ENCODE measurements at places on chromosomes 6 and 20.

- DNase-seq = no peak
These were observed 390.9 kb upstream of the SASH1 start for GRCh38 chr6:147951726-147952125.

GRCh38 chr6:53410508-53411258, 61.9 kb upstream of the ELOVL5 start:
- no peak for DNase-seq

DNA sequence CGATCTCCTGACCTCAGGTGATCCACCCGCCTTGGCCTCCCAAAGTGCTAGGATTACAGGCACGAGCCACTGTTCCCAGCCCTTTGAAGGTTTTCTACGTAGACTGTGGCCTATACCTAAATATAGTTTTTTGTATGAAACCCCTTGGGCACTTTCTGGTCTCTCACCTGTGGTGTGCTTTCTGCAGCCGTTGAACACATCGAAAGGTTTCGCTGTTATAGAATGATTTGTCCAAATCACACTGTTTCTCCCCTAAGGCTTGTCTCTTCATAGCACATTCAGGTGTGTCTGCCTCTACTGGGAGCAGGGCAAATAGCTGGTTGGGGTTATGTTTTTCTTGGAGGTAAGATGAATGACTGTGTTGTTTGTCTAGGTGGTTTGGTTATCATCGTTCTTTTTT, 597.9 kb downstream of the RNF144B start:
- no peak for DNase-seq

GRCh38 chr6:146277142-146277541, 248.3 kb downstream of the GRM1 start:
- no peak for DNase-seq

DNA sequence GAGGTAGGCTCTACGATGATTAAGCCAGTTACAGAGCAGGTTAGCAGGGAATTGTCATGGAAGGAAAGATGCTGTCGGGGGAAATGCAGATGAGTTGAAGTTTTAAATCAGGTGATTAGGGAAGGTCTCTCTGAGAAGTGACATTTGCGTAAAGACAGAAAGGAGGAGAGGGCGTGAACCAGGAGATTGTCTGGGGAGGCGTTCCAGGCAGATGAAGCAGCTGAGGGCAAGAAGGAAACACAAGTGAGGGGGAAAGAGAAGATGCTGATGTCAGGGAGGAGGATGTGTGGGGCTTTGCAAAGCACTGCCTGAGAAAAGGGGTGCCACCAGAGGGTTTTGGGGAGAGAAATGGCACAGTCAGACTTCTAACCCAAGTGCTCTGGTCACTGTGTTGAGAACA, 2.5 kb upstream of the TMEM14B start:
- no peak for DNase-seq

DNA sequence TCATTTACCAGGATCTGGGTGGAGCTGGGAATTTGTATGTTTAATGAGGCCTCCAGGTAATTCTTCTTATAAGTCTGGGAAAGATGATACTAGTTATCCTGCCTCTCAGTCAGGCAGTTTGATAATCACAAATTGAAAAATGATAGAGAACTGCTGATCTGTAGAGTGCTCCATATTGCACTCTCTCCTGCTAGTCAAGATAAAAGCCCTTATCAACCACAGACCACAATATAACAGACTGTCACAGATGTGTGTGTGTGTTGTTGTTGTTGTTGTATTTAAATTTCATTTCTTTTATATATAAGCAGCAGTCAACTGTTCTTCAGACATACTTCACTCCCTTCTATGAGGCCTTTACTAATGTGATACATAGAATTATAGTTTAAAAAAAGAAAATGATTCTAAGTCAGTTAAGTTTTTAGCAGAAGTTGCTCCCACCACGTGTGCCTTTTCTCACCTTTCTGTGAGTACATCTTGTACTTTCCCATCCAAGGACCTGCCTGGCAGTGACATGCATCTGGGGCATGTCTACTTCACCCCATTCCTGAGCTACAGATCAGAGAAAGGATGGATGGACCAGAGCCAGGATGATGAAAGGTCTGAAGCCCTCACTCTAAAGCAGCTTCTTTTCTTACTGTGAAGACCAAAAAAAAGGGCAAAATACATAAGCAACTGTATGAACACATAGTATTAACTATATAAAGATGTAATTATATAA, 29.8 kb downstream of the TENT5A start:
- DNase-seq = no peak

- DNase-seq = no peak
These were observed 905 bp downstream of the PPARD start for GRCh38 chr6:35343092-35343834.

DNA sequence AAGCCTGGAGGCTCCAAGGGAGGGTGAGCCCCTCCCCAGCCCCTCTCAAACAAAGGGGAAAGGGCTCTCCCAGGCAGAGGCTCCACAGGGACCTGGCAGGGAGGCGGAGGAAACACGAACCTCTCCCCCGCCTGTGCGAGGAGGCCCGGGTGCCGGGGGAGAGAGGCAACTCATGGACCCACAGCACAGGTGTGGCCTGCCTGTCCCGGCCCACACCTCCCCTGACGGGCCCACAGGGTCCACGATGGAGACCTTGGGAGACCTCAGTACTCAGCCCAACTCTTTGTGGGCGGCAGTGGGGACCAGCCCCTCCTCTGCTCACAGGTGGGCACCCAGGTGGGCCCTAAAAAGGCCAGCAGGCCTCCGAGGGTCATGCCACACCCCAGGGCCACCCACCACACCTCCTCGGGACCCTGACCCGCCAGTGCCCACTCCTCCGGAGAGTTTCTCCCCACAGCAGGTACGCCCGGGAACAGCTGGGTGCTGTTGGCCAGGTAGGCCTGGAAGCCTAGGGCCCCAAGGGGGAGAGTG, 12.2 kb downstream of the LAMA5 start:
- no peak for DNase-seq

GRCh38 chr20:43448748-43449535, 8.8 kb upstream of the SRSF6 start:
- no peak for DNase-seq

DNA sequence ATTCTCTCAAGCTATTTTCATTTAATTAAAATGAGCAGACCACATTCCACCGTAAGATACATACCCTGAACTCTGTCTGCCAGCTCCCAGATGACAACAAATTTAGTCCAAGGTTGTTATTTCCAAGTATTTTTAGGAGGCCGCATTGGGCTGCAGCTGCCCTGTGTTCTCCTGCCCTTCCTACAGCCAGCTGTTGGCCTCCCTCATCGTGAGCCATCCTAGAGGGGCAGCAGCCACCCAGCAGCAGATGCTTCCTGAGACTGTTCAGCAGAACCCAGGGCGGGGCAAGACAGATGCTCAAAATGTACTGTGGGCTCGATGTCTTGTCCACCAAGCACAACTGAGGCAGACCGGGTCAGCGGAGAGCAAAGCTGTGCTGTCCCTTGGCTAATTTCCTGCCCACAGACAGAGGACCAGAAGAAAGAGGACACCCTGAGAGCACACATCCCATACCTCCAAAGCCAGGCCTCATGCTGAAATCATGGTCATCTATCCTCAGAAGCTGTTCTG, 16.4 kb downstream of the GABRR1 start:
- no peak for DNase-seq

GRCh38 chr6:154852687-154853086, 119.5 kb downstream of the SCAF8 start:
- DNase-seq = no peak

- DNase-seq = no peak
These were observed 32.3 kb upstream of the LGSN start for GRCh38 chr6:63352069-63352543.

DNA sequence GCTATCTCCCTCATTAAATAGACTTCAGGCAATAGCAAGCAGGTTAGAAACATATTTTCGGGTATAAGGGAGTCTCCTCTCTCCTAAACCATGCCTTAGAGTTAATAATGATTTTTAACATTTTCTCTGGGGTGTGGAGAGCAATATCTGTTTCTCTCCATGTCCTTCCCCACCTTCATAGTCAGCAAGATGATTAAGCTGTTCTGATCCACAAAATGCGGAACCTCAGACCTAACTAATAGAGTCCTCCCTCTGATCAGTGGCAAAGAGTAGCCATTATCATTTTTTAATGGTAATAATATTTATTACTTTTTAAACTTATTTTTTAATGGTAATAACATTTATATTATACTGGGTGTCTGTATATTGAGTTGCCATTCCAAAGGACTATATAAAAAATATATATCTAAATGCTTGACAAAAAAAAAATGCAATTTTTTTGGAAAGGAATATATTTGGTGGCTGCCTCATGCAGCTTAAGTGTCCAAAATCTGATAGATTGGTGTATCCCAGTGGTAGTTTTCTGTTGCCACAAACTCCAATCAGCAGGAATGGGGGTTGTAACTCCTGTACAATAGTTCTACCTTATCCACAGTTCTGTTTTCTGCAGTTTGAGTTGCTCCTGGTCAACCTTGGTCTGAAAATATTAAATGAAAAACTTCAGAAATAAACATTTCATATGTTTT, 14.0 kb upstream of the BTN3A2 start:
- no peak for DNase-seq

DNA sequence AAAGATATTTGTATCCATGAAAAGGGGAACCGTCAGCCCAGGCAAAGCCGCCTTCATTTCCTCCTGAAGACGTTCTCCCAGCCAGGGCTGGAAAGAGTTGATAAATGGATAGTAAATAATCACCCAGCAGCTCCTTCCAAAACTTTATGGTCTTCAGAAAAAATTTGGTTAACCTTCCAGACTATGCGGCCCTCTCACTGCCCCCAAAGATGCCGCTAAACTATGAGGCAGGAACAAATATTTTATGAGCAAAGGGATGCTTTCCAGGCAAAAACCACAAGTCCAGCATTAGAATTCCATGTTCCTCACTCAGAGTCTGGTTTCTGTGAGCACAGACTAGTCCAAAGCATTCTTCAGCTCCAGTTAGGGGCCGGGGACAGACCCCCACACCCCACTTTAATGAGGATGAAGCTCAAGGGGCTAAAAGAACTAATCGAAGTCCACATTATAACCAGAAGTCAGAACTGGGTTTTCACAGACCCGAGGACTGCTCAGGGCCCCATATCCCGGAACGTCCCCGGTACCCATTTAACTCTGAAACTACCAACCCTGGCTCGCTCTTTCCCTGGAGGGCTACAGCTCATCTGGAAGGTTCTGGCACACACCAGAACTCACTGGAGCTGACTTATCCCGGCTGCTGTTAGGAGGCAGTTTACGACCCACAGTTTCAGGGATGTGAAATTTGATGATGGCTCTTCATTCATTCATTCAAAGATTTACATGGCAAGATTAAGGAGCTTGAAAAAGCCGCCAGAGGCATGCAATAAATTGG, 29.4 kb downstream of the BMP7 start:
- no peak for DNase-seq

DNA sequence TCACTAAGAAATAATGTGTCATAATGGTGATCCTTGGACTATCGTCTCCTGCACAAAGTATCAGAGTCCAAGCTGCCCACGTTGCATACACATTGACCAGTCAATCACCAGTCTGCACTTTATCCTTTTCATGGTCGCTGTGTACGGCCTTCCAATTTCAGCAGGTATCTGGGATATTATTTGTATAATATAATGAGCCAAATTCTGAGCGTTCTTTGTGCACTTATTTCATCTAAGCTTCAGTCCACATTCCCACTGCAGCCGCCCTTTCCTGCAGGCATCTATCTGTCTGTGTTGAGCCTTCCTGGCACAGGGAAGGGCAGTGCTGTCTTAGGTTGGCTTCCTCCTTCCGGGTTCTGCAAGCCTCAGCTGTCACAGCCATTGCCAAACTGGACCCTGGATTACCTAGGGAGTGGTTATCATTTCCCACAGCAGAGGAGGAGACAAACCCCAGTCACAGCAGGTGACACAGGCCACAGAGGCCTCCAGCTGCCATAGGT, 174.3 kb downstream of the TTLL2 start:
- DNase-seq = no peak

DNA sequence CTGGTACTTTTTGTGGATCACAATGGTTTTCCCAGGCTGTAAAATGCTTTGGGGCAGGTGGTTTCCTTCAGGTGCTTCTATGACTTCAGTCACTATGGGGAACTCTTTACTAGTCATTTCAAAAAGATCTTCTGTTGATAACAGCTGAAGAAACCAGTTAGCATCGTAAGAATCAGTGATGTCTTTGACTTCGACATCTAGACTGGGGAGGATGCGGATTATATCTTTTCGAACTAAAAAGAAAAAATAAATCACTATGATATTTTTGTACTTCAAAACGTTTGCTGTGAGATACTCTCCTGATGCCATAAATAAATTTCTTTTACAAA, 87.2 kb downstream of the THEMIS start:
- no peak for DNase-seq

- DNase-seq = no peak
These were observed 56.1 kb upstream of the LAMP5 start for GRCh38 chr20:9458138-9458796.

GRCh38 chr6:66161546-66162108, 454.6 kb upstream of the EYS start:
- DNase-seq = no peak

DNA sequence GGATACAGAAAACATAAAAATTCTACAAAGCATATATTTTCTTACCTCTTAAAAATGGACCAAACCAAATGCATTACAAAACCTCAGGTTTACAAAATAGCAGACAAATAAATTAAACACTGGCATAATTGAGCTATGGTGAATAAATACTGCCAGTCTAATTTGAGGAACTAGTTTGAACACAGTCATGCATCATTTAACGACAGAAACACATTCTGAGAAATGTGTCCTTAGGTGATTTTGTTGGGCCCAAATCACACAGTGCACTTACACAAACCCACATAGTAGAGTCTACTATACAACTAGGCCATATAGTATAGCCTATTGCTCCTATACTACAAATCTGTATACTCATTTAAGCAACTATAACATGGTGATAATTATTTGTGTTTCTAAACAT, 215.6 kb downstream of the FOXC1 start:
- no peak for DNase-seq

GRCh38 chr6:134520181-134521115, 202.5 kb upstream of the SGK1 start:
- no peak for DNase-seq

DNA sequence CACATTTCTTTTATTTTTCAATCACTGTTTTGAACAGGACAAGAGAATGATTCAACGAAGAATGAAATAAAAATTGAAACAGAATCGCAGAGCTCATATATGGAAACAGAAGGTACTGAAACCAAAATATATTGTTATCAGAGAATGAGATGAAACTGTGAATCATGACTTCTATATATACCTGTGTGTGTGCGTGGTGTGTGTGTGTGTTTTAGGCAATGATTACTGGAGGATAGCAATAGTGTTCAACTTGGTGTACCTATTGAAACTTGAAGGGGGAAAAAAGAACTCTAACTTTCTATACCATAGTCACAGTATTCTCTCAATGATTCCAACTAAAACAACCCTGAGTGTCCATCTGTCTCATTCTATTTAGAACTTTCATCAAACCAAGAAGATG, 586.6 kb downstream of the KIF16B start:
- no peak for DNase-seq

DNA sequence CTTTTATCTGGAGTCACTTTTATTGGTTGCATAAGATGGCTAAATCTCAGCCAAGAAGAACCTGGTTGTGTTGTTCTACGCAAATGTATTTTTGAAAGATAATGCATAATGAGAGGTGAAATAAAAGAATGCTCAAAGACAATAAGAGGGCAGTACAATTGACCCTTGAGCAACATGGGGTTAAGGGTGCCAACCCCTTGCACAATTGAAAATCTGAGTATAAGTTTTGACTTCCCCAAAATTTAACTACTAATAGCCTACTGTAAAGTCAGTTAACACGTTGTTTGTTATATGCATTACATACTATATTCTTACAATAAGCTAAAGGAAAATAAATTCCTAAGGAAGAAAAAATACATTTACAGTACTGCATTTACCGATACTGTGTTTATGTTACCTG, 5.9 kb downstream of the RNF146 start:
- no peak for DNase-seq
